ENCODE measurements at places on chromosomes 12 and 14.
A peak's percentile ranks its signal among the peaks of the same experiment; 100 is the strongest.

DNA sequence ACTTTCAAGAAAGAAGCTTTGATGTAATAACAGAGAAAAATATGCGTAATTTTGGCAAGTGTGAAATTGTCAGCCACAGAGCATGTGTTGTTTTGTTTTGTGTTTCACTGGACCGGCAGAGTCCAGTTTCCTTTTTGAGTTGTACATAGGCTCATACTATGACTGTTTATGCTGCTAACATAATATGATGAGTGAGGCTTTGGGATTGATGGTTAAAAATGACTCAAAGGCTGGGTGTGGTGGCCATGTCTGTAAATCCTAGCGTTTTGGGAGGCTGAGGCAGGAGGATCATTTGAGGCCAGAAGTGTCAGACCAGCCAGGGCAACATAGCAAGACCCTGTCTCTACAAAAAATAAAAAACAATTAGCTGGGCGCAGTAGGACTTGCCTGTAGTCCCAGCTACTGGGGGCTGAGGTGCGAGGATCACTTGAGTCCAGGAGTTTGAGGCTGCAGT is 487.9 kb downstream of the PCNX1 start:
- DNase-seq, result peak; percentile 47

GRCh38 chr12:112822056-112822455 is 30.5 kb downstream of the RPH3A start:
- DNase-seq, result no peak

DNA sequence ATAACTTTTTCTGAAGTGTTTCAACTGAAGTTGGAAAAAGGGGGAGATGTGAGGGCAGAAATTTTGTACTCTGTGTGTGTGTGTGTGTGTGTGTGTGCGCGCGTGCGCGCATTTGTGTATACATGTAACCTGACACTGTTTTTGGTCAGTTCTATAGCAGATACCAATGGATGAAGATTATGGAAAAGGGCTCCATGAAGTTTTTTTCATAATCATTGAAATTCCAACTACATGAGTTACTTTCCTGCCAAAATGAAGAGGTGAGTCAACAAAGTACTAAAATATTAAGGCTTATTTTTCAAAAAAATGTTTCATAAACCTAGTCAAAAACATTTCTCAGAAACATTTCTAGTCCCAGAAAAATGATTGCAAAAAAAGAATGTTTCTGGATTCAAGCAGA is 25.7 kb upstream of the CERS5 start:
- DNase-seq, result peak; percentile 84

- no peak for DNase-seq
These were observed 15.2 kb downstream of the ZFP36L1 start for GRCh38 chr14:68777644-68778043.

GRCh38 chr14:23601845-23602180 is 23.2 kb upstream of the JPH4 start:
- no peak for DNase-seq

DNA sequence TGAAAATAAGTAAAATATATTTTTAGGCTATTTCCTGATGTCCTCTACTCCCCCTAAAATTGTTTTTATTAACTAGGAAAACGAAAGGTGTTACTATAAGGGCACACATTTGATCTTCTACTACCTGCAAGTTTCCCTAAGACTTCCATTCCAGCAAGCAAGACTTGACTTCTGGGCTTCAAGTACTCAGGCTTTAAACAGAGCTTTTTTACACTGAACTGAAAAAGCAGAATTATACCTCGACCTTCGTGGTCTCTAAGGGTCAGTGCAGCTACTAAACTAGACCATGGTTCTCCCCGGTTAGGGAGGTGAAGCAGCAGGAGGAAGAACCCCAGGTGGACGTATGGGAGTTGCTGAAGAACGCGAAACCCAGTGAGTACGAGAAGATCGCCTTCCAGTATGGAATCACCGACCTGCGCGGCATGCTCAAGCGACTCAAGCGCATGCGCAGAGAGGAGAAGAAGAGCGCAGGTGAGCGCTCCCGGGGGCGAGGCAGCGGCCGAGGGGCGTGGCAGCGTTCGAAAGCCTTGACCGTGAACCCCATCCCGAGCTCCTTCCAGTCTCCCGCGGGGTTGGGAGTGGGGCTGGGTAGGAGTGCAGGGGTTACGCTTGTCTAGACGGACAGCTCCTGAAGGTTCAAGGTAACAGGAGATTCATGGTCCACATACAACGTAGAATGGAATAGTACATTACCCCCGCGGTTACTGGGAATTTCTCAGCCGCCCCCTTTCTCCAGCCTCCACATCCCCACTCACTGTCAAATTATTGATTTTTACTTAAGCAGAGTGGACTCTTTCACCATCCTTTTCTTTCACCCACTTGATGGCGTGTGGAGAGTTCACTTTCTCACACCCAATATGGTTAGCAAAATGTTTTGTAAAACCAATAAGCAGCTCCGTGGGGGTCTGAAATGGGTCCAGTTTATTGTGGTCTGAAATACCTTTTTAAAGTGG is 47.6 kb downstream of the MYBPC1 start:
- no peak for DNase-seq

- DNase-seq, result peak; percentile 3
These were observed 252.4 kb upstream of the CPNE8 start for GRCh38 chr12:39157696-39158342.

GRCh38 chr12:92332552-92332951 is 186.9 kb upstream of the BTG1 start:
- no peak for DNase-seq

- no peak for DNase-seq
These were observed 69.3 kb upstream of the HMGA2 start for GRCh38 chr12:65754744-65755595.

DNA sequence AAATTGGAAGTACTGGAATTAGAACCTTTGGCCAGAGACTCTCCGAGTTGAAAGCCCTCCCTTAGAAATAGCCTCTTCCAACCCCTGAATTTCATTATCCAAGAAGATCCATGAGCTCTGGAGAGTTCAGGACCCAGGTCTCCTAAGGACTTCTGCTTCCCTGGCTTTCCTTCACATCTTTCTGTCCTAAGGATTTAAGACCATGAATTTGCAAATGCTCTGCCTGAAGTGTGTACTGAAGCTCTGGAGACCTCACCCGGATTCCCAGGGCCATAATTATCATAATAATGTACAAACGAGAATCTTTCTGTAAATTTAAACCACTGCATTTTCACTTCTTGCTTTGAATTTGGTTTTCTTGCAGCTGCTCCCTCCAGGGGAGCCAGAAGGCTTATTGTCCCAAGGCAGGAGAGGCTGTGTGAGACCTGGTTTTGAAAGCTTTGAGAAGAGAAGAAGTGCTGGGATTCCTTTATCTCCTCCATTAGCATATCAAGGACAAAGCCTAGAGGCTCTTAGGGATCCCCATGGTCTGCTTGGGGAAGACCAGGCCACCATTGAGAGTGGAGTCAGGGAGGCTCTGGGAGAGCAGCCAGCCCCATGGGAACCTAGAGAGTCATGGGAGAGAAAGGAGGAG is 41.1 kb downstream of the GLRX5 start:
- DNase-seq, result no peak

DNA sequence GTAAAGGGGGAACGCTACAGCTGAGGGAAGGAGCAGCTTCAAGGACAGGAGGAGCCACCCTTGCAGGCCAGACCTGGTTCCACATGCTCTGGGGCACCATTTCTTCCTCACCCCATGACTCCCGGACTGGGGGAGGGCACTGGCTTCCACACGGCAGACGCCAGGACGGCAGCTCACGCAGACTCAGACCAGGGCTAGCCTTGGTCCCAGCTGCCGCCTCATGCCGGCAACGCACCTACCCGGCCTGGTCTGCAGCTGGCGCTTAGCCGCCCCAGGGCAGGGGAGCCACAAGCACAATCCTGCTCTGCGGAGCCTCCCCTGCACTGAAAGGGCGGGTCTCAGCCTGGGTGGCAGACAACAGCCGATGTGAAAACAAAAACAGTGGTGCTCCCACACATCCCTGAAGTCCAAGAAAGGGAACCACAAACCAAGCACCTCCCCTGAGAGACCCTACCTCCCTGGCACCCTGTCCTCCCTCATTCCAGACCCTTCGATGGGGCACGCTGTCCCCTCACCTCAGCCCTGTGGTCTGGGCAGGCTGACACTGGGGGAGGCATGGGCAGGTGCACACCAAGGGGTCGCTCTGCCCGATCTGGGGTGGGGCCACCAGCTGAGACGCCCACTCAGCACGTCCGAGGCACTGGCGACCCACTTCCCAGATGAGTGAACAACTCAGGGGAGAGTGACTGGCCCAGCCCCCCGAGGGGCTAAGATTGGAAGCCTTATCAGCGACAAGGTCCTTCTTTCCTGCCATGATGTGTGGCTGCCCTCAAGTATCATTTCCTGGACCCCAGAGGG is 65.0 kb downstream of the CHGA start:
- DNase-seq, result no peak

- DNase-seq, result no peak
These were observed 319.1 kb downstream of the NPAS3 start for GRCh38 chr14:33257796-33258195.

GRCh38 chr14:104436047-104436591 is 143.4 kb upstream of the C14orf180 start:
- DNase-seq, result peak; percentile 55

DNA sequence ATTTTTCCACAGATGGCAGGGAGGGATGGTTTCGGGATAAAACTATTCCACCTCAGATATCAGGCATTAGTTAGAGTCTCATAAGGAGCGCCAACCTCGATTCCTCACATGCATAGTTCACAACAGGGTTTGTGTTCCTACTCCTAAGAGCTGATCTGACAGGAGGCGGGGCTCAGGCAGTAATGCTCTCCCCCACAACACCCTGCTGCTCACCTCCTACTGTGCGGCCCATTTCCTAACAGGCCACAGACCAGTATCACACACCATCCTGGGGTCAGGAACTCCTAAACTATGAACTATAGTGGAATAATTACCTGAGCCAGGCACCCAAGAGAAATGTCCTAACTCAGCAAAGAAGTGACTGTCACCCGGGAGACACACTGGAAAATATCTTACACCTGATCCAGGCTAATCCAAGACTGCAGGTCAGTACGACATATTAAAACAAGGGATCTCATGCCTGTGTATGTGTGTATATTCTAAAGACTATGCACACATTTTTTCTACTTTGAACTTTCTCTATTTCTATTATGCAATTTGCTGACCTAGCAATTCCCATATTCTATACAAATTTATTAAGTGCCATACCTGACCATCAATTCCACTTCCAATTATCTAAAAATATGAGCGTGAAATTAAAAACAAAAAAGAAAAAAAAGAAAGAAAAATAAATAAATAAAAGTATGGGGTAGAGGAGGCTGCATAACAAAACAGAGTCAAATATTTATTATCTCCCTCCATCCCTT is 4.7 kb downstream of the NAA25 start:
- DNase-seq, result no peak

- DNase-seq, result peak; percentile 28
These were observed 70.2 kb upstream of the TCL1A start for GRCh38 chr14:95784137-95784536.

DNA sequence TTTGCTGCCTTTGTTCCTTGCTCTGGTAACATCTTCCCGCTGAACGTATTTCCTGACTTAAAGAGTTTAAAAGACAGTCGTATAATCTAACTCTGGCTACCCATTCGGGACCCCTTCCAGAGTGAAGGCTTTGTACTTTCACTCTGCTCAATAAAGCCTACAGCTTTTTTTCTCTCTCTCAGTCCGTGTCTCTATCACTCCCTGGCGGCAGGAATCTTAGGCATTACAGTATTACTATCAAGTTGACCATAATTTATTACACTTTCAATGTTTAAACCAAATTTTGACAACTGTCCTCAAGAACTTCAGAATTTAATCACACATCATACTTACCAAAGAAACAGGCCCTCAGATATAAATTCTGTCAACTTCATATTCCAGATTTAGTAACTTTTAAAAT is 967.9 kb downstream of the FSCB start:
- peak; percentile 1 for DNase-seq

GRCh38 chr12:115413626-115414025 is 729.7 kb upstream of the TBX3 start:
- DNase-seq, result no peak
